ENCODE measurements at places on chromosomes 16 and 17. TPM values are rescaled to one million over a fixed set of nuclear protein-coding genes. Genes with fewer than 3 reads are reported as not detected.

PRSS22 gene
- not detected for polyA plus RNA-seq

TBC1D3B gene
- 0.82 TPM for polyA plus RNA-seq

B4GALNT2 gene
- polyA plus RNA-seq, result not detected

SLFN12L gene
- polyA plus RNA-seq, result 0.16 TPM

CD79B gene
- polyA plus RNA-seq, result 2.7 TPM

Measured in adipose tissue (tissue), 3 donors.